Heart left ventricle (tissue), 16 donors: ENCODE measurements at places on chromosomes 3 and 15. TPM values are rescaled to one million over a fixed set of nuclear protein-coding genes. Genes with fewer than 3 reads are reported as not detected.

DNA sequence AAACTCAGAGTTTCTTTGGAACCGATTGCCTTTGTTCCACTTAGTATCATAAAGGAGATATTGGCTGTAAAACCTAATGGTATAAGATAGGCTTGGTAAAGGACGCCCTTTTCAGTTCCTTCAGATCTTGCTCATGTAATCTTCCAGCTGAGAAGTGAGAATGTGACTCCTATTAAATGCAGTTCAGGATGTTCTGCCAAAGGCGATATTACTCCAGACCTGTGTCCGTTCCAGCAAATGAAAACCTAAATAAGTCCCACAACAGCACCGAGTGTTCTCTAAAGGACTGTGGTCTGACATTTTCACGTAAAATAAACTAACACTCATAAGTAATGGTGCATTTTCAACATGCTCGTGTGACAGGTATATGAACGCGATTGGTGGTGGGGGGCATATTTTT is 276.2 kb downstream of the FEZF2 start:
- peak overlapping the region; percentile 81 for H3K27ac ChIP-seq
- DNase-seq, result no peak
- H3K27me3 ChIP-seq, result no peaks in the 10 kb centered on the region
- H3K36me3 ChIP-seq, result no peaks in the 10 kb centered on the region
- peaks cover 54% of the 10 kb centered on the region for H3K4me1 ChIP-seq

KCNMB3 gene
- 0.71 TPM for total RNA-seq

- no peak overlapping the region for H3K27ac ChIP-seq
- no peaks in the 10 kb centered on the region for H3K36me3 ChIP-seq
- H3K4me3 ChIP-seq, result no peak overlapping the region
- no peak for DNase-seq
These were observed 623.5 kb downstream of the EDEM1 start for GRCh38 chr3:5811016-5811415.

HDGFL3 gene
- 29.7 TPM for total RNA-seq

SEMA3B gene
- total RNA-seq, result 19.3 TPM

DNA sequence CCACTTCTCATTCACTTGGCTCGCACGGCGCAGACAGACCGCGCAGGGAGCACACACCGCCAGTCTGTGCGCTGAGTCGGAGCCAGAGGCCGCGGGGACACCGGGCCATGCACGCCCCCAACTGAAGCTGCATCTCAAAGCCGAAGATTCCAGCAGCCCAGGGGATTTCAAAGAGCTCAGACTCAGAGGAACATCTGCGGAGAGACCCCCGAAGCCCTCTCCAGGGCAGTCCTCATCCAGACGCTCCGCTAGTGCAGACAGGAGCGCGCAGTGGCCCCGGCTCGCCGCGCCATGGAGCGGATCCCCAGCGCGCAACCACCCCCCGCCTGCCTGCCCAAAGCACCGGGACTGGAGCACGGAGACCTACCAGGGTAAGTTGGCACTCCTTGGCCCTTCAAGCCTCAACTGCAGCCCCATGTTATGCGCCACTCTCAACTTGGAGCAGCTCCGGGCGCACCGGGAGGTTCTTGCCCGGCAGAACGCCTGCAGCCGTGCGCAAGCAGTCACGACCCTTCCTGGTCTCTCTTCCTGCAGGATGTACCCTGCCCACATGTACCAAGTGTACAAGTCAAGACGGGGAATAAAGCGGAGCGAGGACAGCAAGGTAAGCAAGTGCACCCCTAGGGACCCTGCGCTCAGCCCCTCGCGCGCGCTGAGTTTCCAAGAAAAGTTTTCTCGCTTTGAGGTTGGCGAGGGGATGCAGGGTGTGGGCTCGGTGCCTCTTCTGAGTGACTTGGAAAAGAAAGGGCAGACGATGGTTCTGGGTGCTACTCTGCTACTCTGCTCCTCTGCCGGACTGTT is at the start of gene BHLHE40:
Gene BHLHE40, plus strand, starts transcription at position 10 of the 801 bp plus-strand sequence. Its CDS starts 282 bp downstream, at position 292.
- DNase-seq, result no peak
- no peaks in the 10 kb centered on the region for H3K27me3 ChIP-seq
- peaks cover 44% of the 10 kb centered on the region for H3K4me1 ChIP-seq
- peaks cover 35% of the 10 kb centered on the region for H3K36me3 ChIP-seq

TGM4 gene
- not detected for total RNA-seq

GRCh38 chr3:46829699-46830208 is 33.5 kb downstream of the MYL3 start:
- H3K36me3 ChIP-seq, result no peaks in the 10 kb centered on the region
- no peak for DNase-seq
- H3K4me1 ChIP-seq, result no peaks in the 10 kb centered on the region
- H3K4me3 ChIP-seq, result no peak overlapping the region
- no peak overlapping the region for H3K27ac ChIP-seq

DNA sequence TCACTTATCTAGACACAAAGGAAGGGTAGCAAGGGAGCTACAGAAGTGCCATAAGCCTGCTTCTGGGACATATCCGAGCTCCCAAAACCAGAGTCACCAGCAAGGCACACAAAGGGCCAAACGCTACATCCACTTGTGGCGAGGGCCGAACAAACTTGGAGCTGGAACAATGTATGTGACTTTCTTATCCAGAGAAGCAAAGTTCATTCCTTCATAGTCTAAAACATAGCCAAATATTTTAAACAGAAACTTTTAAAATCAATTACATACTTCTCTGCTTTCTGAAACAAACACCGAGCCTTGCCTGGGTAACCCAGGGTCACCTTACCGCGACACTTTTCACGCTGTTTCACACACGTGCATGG is 15.9 kb downstream of the ZXDC start:
- H3K4me1 ChIP-seq, result no peaks in the 10 kb centered on the region
- H3K27ac ChIP-seq, result no peak overlapping the region
- no peaks in the 10 kb centered on the region for H3K27me3 ChIP-seq
- H3K4me3 ChIP-seq, result no peak overlapping the region

DNA sequence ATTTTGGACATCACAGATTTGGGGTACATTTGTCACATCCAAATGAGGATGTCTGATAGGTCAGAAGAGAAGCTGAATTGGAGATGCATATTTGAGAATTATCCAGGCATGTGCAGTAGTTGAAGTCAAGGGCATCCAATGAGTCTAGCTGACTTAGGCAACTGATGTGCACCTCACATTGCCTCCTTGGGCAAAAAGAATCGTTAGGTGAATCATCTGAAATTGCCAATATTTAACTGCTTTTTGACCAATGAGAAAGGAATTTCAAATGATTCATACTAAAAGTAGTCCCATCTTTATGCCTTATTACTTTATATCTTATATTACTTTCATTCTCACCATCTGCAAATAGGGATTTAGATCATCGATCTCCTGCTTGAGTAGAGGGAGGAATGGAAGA is 117.7 kb downstream of the CD47 start:
- H3K27me3 ChIP-seq, result no peaks in the 10 kb centered on the region
- no peak overlapping the region for H3K27ac ChIP-seq
- H3K4me3 ChIP-seq, result no peak overlapping the region
- no peaks in the 10 kb centered on the region for H3K36me3 ChIP-seq

DNA sequence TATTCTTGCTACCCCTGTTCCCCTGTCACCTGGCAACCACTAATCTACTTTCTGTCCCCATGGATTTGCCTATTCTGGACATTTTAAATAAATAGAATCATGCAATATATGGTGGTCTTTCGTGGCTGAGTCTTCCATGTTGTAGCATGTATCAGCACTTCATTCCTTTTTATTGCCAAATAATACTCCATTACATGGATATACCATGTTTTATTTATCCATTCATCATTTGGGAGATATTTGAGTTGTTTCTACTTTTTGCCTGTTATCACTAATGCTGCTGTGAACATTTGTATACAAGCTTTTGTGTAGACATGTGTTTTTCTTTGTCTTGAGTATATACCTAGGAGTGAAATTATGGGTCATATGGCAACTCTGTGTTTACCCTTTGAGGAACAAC is 50.6 kb downstream of the NR2C2 start:
- H3K27ac ChIP-seq, result no peak overlapping the region
- H3K27me3 ChIP-seq, result no peaks in the 10 kb centered on the region

DNA sequence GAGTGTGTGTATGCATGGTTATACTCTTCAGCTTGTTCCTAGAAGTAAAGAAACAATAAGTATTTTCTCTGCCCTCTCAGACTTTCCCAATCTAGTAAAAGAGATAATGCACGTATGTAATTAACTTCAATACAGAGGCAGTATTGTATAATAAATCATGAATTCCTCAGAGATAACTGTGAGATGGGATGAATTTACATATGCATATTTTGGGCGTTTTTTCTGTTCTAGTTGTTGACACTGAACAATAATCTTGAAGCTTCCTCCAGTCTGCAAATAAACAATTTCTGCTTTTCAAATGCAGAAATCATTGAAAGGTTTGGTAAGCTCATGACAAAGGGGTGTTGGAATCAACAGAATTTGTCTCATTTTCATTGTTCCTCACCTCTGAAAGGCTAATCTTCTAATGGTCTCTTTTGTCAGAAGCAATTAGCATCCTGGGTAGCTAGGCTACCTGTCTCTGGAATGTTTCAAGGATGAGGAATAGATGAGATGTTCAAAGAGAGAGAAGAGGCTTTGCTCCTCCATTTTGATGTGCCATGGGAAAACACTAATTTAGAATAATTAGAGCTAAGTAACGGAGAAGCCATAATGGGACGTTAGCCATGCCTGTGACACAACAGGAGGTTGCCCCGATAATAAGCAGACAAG is 43.3 kb upstream of the SIAH2 start:
- H3K4me3 ChIP-seq, result no peak overlapping the region
- no peaks in the 10 kb centered on the region for H3K27me3 ChIP-seq
- DNase-seq, result no peak
- H3K4me1 ChIP-seq, result no peaks in the 10 kb centered on the region
- no peaks in the 10 kb centered on the region for H3K36me3 ChIP-seq

DNA sequence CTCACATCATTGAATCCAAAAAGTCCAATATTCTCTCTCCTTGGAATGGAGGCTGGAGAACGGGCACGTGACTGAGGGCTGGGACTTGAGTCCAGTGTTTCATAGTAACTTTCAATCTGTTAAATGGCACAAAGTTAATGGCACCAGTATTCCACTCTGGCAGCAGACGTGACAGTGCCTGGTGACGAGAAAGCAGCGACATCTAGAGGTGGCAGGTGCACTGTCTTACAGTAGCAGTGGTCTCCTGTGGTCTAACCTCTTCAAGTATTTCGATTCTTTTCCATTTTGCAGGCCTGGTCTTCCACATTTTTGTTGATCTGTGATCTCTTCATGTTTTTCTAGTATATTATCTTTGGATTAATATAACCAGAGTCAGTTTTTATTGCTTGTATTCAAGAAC is 107.1 kb downstream of the OXSM start:
- DNase-seq, result no peak
- no peaks in the 10 kb centered on the region for H3K4me1 ChIP-seq
- H3K4me3 ChIP-seq, result no peak overlapping the region
- H3K27me3 ChIP-seq, result no peaks in the 10 kb centered on the region
- no peak overlapping the region for H3K27ac ChIP-seq

TIPIN gene
- total RNA-seq, result 5.4 TPM

DNA sequence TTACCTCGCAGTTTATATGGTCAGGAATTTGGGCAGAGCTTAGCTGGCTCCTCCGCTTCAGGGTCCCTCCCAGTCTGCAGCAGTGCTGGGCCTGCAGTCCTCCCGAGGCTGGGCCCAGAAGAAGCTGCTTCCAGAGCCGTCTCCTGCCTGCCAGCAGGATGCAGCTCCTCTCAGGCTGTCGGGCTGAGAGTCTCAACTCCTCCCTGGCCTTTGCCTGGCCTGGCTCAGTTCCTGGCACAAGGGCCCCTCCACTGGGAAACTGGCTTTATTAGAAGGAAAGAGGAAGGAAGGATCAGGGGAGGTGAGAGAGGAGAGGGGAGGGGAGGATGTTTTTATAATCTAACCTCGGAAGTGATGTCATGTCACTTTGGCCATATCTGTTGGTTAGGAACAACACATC is 72.8 kb downstream of the GABRG3 start:
- H3K27ac ChIP-seq, result no peak overlapping the region
- no peaks in the 10 kb centered on the region for H3K4me1 ChIP-seq
- H3K27me3 ChIP-seq, result no peaks in the 10 kb centered on the region
- DNase-seq, result no peak

ATP13A5 gene
- not detected for total RNA-seq

ABCC5 gene
- total RNA-seq, result 54.6 TPM

GRCh38 chr3:193165431-193166120 is 75.4 kb upstream of the PLAAT1 start:
- no peaks in the 10 kb centered on the region for H3K4me1 ChIP-seq
- no peak for DNase-seq
- no peaks in the 10 kb centered on the region for H3K27me3 ChIP-seq
- no peak overlapping the region for H3K27ac ChIP-seq
- H3K4me3 ChIP-seq, result no peak overlapping the region
- no peaks in the 10 kb centered on the region for H3K36me3 ChIP-seq

DNA sequence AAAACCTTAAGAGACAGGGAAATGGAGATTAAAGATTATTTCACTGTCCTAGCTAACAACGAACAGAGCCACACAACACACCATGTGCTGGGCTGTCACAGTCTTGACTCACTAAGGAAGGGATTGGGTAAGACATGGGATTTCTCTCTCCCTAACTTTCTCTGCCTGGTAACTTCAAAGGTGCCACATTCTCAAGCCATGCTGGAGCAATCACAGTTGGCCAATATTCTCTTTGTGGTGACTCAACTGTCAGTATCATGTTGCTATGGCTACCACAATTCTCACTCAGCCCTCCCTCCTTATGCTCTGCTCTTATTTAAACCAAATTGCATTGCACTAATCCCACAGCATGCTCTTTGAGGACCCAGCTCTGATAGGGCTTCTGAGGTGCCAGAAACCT is 74.0 kb downstream of the OXNAD1 start:
- peaks cover 20% of the 10 kb centered on the region for H3K36me3 ChIP-seq
- no peak overlapping the region for H3K27ac ChIP-seq
- DNase-seq, result no peak
- no peaks in the 10 kb centered on the region for H3K27me3 ChIP-seq
- no peak overlapping the region for H3K4me3 ChIP-seq

ARRDC4 gene
- total RNA-seq, result 12.4 TPM

- H3K36me3 ChIP-seq, result no peaks in the 10 kb centered on the region
- no peak overlapping the region for H3K27ac ChIP-seq
- H3K27me3 ChIP-seq, result no peaks in the 10 kb centered on the region
- DNase-seq, result no peak
These were observed 62.2 kb upstream of the AKAP13 start for GRCh38 chr15:85318048-85318731.

- no peak overlapping the region for H3K4me3 ChIP-seq
- H3K4me1 ChIP-seq, result no peaks in the 10 kb centered on the region
- DNase-seq, result no peak
- no peaks in the 10 kb centered on the region for H3K27me3 ChIP-seq
- H3K36me3 ChIP-seq, result peaks cover 74% of the 10 kb centered on the region
- no peak overlapping the region for H3K27ac ChIP-seq
These were observed 47.6 kb downstream of the TXNRD3 start for GRCh38 chr3:126607214-126607908.

ECT2 gene
- 3.4 TPM for total RNA-seq
